ENCODE measurements at places on chromosomes 6 and 20.
A peak's percentile ranks its signal among the peaks of the same experiment; 100 is the strongest.

DNA sequence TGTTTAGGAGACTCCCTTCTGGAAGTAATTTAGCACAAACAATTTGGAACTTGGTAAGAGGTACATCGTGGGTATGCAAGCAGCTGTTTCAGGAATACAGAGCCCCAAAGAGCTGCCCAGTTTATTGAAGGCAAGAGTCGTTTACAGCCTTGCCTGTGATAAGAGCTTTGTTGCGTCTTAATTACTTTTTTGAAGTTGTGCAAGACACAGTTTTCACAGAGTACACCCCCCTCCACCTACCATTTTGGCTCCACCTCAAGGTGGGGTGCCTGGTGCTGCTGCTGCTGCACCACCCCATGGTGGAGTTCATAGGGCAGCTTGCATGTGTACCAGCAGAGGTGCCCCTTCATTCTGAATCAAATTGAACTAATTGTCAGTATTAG lies 296.1 kb downstream of the ZFAND3 start:
- DNase-seq: no peak

DNA sequence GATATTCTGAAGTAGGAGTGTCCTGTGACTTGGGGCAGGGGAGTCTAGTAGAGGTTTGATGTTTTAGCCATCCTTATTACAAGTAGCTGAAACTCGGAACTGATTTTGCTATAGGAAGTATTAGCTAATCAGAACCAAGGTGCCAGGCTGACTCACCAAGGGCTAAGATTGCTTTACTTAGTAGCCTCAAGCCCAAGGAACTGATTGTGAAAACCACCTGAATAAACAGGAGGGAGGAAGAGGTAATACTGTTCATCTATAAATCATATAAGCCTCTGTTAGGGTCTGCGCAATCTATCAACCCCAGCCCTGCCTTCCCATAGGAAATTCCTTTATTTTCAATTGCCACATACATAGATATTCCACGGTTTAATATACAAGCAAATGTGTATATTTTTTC lies 54.4 kb downstream of the GNAS start:
- no peak for DNase-seq

- no peak for DNase-seq
Observed at GRCh38 chr6:31969712-31970603, 2.0 kb downstream of the DXO start.

- DNase-seq: peak; percentile 83
Observed at GRCh38 chr20:22805219-22805618, 220.8 kb upstream of the FOXA2 start.

DNA sequence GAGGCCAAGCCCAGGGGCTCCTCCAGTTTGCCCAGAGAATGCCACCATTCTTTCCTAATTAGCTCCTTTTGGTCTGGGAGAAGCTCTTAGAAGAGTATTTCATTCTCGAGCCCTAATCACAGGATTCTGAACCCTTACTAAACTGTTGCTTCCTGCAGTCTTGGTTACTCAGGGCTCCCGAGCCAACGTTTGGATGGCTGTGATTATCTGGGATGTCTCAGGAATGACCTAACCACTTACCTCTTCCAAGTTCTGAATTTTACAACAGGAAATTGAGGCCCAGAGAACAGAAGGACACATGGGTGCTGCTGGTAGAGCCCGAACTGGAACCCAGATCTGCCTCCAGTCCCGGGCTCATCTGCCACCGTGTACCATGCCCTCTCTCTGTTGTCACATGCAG lies 22.2 kb upstream of the PNPLA1 start:
- no peak for DNase-seq

- DNase-seq: no peak
Observed at GRCh38 chr6:132733814-132734213, 20.0 kb upstream of the VNN1 start.

DNA sequence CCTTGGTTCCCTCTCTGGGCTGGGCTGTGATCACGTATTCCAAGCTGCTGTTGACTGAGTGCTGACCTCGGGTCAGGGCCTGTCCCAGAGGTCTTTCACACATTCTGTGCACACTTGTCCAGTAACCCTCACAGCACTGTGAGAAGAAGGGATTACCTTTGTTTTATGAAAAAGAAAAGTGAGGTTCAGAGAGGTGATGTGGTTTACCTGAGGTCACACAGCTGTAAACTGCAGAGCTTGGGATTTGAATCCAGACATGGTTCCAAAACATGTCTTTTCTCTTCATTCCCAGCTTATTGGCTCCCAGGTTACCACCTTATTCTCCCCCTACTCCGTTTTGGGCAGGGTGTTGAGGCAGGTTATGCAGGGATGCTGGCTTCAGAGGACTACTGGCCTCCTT lies 28.4 kb upstream of the CDH22 start:
- no peak for DNase-seq

GRCh38 chr6:148898376-148899014 lies 151.7 kb downstream of the UST start:
- no peak for DNase-seq

GRCh38 chr6:108735310-108736001 lies 112.8 kb upstream of the ARMC2 start:
- DNase-seq: no peak
